ENCODE measurements at places on chromosomes 3 and 15.
A peak's percentile ranks its signal among the peaks of the same experiment; 100 is the strongest.

- DNase-seq = peak; percentile 58
These were observed 703 bp downstream of the PEAK1 start for GRCh38 chr15:77418966-77419835.

DNA sequence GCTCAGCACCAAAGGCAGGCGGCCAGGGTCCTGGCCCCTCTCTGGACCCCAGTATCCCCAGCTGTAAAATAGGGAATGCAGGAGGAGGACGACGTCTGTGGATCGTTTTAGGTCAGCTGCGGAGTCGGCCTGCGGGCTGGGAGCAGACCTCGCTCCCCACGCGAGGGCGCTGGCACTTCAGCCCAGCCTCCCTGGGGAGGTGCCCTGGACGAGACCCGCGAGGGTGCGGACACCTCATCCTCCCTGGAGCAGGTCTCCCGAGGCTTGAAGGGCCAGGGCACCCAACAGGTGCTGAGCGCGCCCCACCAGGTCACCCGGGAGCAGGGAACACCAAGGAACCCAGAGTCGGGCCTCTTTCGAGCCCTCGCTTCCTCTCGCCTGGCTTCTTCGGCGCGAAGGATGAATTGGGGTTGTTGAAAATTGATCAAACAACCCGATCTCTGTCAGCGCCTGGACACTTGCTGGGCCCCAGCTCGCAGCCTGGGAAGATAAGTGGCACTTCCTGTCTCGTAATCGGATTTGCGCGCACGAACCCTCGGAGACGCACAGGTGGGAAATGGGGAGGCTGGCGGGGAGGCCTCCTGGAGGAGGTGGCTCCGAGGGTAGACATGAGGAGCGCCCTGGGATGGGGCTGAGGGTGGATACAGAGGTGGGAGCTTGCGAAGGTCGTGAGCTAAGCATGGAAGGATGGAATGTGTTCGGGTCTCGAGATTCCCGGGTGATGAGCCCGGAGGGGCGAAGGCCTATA is 588 bp upstream of the VIPR1 start:
- DNase-seq = peak; percentile 70

GRCh38 chr3:44427683-44428082 is 49.8 kb downstream of the ZNF445 start:
- DNase-seq = no peak

DNA sequence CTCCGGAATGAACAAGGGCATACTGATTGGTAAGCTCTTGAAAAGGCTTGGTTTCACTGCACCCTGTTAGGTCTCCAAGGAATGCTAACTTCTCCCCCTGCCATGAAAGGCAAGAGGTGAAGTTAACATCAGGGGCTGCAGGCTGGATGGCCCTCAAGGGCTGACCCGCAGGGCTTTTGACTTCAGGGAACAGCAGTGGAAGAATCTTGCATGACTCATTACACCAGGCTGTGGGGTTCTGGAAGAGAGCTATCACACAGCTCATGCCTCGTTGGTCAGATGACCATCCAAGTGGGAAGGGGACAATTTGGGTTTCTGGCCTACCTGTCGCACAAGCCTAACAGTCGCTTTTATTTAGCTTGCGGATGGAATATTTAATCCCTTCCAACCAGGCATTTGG is 23.6 kb upstream of the ATG7 start:
- DNase-seq = no peak

DNA sequence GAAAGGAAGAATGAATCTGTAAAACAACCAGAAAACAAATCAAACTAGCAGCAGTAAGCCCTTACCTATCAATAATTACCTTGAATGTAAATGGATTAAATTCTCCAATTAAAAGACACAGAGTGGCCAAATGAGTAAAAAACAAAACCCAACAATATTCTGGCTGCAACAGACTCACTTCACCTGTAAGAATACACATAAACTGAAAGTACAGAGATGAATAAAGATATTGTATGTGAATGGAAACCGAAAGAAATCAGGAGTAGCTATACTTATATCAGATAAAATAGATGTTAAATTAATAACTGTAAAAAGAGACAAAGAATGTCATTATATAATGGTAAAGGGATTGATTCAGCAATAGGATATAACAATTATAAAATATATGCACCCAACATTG is 514.5 kb upstream of the DPPA4 start:
- no peak for DNase-seq

DNA sequence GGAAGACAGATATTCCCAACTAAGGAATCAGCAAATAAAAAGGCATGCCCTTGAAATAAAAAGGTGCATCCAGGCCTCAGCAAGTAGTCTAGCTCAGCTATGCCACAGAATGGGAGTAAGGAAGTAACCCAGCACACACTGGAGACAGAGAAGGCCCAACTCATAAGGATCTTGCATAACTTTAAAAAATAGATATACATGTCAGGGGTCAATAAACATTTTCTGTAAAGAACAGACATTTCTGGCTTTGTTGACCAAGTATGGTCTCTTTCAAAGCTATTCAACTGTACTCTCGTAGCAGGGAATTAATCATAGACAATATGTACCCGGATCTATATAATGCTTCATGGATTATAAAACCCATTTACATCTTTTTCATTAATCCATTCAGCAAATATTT is 449.3 kb downstream of the TAFA4 start:
- DNase-seq = no peak

DNA sequence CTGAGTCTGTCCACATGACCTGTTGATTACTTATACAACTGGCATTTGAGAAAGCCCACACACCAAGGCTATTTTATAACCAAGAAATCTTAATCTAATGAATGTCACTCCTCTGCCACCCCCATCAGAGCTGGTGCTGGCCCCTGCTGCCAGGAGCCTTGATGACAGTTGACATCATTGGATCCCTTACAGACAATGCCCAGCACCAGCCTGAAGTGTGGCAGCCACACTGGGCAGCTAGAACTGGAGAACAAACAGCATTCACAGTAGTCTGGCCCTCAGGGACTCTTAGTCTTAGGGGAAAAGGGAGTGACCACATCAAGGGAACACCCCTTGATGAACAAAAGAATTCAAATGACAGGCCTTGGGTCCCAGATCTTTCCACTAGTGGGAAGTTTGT is 840.6 kb downstream of the EPHA3 start:
- no peak for DNase-seq

DNA sequence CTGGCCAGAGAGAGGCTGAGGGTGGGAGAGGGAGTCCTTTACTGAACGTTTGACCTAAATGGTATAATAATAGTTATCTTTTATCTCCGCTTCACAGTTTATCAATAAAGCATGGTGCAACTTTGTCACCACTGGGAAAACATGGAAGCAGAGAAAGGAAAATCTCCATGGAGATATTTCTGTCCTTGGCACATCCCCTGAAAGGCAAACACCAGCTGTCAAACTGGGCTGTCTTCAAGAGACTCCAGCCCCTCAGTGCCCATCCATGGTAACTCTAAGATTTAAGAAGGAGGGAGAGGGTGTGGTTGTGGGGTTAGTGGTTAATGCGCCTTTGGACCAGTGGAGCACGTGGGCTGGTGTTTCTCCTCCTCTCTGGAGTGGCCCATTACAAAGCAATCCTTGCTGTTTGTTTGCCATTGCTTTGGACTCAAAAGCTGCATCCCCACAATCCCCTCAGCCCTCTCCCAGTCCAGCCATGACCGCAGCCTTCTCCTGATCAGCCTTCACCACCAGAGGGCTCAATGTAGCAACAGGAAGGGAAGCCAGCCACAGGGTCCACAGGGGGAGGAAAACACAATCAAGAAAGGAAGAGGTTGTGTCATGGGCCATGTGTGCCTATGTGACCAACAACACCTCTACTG is 38.2 kb upstream of the FAM174B start:
- DNase-seq = no peak

- DNase-seq = no peak
These were observed 182.9 kb upstream of the RORA start for GRCh38 chr15:61411902-61412510.

DNA sequence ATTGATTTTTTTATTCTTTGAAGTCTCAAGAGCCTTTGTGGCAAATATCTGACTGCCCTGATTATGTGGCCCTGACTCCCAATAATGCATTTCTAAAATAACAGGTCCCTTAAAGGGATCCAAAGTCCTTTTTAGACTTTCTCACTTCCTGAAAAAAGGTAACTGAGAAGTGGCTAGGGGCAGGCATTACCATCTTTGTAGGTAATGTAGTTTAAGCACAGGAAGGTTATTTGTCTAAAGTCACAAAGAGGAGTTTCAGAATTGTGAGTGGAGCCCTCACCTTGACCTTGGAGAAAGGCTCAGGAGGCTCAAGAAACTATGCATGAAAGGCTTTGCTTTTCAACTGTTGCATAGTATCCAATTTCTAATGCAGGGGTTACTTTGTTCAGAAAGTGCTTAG is 142.9 kb upstream of the MRPL3 start:
- no peak for DNase-seq

Measured in activated CD8-positive, alpha-beta memory T cell treated with anti-CD3 and anti-CD28 coated beads, Interleukin-2, amount 10 ng/mL, durations not matched to agents 7 days and 5 days (primary cell).